ENCODE measurements at places on chromosomes 13 and 19. TPM values are rescaled to one million over a fixed set of nuclear protein-coding genes. Genes with fewer than 3 reads are reported as not detected.

Gene EFNA2
- total RNA-seq: not detected

Gene TMIGD2
- 14.8 TPM for total RNA-seq

Gene IFNL3
- not detected for total RNA-seq

Gene TSKS
- total RNA-seq: 0.50 TPM

Gene STAP2
- 14.6 TPM for total RNA-seq

Gene RASA3
- total RNA-seq: 28.9 TPM

Gene SULT2A1
- not detected for total RNA-seq

Gene LRRC8E
- total RNA-seq: not detected

Gene AMER2
- total RNA-seq: not detected

Gene RUBCNL
- 0.36 TPM for total RNA-seq

DNA sequence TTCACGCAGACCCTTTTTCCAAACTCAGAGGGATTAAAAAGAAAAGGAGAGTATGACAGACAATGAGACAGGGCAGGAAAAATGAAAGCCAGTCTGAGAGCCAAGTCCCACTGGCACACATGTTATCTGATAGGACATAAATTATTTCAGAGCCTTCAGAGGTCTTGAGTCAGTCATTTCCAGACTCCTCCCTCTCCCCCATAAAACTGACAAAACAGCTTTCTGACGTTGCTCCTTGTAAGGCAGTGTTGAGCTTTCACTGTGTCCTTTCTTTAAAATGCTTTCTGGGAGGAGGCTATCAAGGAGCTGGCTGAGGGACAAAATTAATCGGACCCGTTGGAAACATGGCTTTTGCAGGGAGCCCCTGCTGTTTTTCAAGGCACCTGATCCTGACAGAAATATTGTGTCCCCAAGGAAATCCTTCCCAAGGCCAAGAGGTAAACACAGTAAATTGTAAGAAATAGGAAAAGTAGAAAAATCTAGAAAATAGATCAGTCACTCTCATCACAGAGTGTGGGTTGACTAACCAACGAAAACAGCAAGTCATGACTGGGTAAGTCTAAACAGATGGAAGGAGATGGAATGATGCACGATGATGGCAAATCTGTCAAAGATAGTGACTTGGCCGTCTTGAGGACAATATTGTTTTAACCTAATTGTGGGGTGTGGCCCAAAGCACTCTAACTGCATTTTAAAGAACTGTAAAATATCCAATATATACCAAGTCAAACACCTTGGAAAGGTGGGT is 89.7 kb downstream of the DCT start:
- no peak overlapping the region for H3K27ac ChIP-seq
- no peaks in the 10 kb centered on the region for H3K36me3 ChIP-seq
- no peak overlapping the region for H3K4me3 ChIP-seq
- H3K27me3 ChIP-seq: no peaks in the 10 kb centered on the region

GRCh38 chr19:47760632-47760999 is 15.3 kb downstream of the NOP53 start:
- H3K36me3 ChIP-seq: peaks cover 36% of the 10 kb centered on the region
- no peaks in the 10 kb centered on the region for H3K4me1 ChIP-seq
- no peaks in the 10 kb centered on the region for H3K27me3 ChIP-seq
- no peak for DNase-seq

- H3K4me1 ChIP-seq: no peaks in the 10 kb centered on the region
- no peaks in the 10 kb centered on the region for H3K36me3 ChIP-seq
- no peak overlapping the region for H3K27ac ChIP-seq
- no peak for DNase-seq
- H3K4me3 ChIP-seq: no peak overlapping the region
- no peaks in the 10 kb centered on the region for H3K27me3 ChIP-seq
Measured at GRCh38 chr13:53460796-53461195, 432.2 kb downstream of the OLFM4 start.

GRCh38 chr13:50386541-50387050 is 371.4 kb downstream of the KCNRG start:
- no peak overlapping the region for H3K4me3 ChIP-seq
- no peak overlapping the region for H3K27ac ChIP-seq
- peaks cover 1% of the 10 kb centered on the region for H3K27me3 ChIP-seq
- DNase-seq: no peak

DNA sequence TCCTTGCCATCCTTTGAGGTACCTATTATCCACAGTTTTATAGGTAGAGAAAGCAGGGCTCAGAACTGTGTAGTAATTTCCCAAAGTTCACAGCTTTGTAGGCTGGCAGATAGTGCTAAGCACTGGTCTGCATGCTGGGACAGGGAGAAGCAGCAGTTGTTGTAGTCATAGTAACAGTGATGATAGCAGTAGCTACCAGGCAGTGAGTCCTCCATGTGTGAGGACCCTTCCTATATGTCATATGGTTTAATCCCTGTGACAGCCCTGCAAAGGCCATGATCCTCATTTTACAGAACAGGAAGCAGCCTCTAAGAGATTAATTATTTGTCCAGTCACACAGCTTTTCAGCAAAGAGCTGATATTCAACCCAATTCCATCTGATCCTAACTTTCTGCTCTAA is 21.0 kb downstream of the SERP2 start:
- no peak overlapping the region for H3K27ac ChIP-seq
- no peaks in the 10 kb centered on the region for H3K36me3 ChIP-seq
- peaks cover 2% of the 10 kb centered on the region for H3K27me3 ChIP-seq
- H3K4me1 ChIP-seq: peaks cover 2% of the 10 kb centered on the region

GRCh38 chr13:56271686-56272085 is 869.0 kb upstream of the PRR20A start:
- H3K4me1 ChIP-seq: no peaks in the 10 kb centered on the region
- DNase-seq: no peak
- no peaks in the 10 kb centered on the region for H3K36me3 ChIP-seq
- no peaks in the 10 kb centered on the region for H3K27me3 ChIP-seq

DNA sequence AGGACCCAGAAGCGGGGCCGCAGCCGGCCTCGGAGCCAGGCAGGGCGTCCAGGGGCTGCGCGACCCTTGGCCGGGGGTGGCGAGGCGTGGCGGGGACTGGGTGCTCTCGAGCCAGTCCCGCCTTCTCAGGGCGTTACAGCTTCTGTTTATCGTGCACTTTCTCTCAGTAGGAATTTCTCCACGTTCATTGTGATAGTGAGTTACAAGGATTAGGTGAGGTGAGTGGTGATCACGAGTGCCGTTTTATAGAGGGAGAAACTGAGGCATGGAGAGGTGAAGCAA is 600 bp downstream of the AP1M1 start:
- H3K27me3 ChIP-seq: no peaks in the 10 kb centered on the region
- peak overlapping the region; percentile 90 for H3K4me3 ChIP-seq
- peak overlapping the region; percentile 75 for H3K27ac ChIP-seq
- no peak for DNase-seq
- H3K36me3 ChIP-seq: peaks cover 32% of the 10 kb centered on the region

DNA sequence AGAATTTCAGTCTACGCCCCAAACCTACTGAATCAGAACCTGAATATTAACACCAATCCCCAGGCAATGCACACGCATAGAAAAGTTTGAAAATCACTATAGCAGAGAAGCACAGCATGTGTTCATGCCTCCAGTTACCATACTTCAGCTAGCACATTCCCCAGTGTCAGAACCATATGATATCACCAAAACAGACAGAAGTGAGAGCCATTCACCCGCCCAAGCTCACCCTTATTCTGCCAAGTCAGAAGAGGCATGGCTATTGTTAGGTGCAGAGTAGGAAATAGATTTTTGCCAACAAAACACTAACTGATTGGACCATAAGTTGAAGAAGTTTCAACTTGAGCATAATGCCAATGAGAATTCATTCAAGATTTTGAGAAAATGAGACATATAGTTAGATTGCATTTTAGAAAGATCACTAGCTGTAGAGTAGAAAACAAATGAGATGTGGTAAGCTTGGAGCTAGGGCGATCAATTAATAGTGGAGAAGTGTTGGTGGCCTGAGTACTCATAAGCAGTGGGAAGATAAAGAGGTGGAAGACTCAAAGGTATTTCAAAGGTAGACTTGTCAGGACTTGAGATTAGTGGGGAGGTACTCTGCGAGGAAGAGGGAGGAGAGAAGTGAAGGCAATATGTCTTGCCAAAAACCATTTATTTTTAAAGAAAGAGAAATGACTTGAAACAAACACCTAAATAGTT is 492.4 kb downstream of the SUCLA2 start:
- H3K27me3 ChIP-seq: no peaks in the 10 kb centered on the region
- no peaks in the 10 kb centered on the region for H3K4me1 ChIP-seq
- H3K4me3 ChIP-seq: no peak overlapping the region
- H3K27ac ChIP-seq: no peak overlapping the region
- no peaks in the 10 kb centered on the region for H3K36me3 ChIP-seq
- DNase-seq: no peak

DNA sequence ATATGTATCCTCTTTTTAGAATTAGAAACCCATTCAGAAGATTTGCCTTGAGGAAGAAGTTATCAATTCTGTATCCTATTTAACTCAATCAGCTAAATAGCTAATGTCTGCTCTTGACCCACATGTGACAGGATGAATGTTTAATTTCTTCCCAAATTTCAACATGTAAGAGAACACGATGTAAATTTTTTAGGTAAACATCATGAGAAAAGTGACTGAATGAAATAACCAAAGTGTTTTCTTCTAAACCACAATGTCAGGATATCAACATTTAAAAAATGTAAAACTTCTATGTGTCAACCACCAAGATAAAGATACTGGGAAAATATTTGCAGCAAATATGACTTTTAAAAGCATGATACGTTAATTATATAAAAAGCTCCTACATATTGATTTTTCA is 302.4 kb downstream of the DCT start:
- no peak overlapping the region for H3K27ac ChIP-seq
- H3K36me3 ChIP-seq: no peaks in the 10 kb centered on the region
- H3K4me3 ChIP-seq: no peak overlapping the region
- peaks cover 1% of the 10 kb centered on the region for H3K27me3 ChIP-seq

DNA sequence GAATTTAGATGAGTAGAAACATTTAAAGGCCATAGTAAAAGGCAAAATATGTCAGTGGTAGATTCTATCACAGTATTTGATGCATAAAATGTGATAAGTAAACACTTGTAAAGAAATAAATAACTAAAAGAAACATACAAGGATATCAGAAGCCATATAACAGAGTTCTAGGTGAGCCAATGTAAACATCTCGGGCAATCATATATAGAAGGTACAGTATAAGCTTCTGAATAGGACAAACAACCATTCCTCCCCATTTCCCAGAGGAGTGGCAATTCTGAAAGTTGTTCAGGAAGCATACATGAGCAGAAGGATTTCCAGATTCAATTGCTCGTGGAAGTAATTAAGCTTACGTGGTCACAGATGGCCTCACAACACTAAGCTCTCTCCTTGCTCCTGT is 267.3 kb downstream of the LHFPL6 start:
- no peaks in the 10 kb centered on the region for H3K4me1 ChIP-seq
- peaks cover 2% of the 10 kb centered on the region for H3K27me3 ChIP-seq
- no peak for DNase-seq
- no peak overlapping the region for H3K27ac ChIP-seq
- H3K4me3 ChIP-seq: no peak overlapping the region

GRCh38 chr13:41054919-41055619 is 6.2 kb upstream of the WBP4 start:
- H3K27ac ChIP-seq: no peak overlapping the region
- H3K36me3 ChIP-seq: peaks cover 3% of the 10 kb centered on the region
- H3K27me3 ChIP-seq: no peaks in the 10 kb centered on the region
- peak overlapping the region; percentile 6 for H3K4me3 ChIP-seq

GRCh38 chr19:46714444-46715106 is 2.3 kb downstream of the PRKD2 start:
- peaks cover 33% of the 10 kb centered on the region for H3K36me3 ChIP-seq
- DNase-seq: peak; percentile 84
- peak overlapping the region; percentile 86 for H3K4me3 ChIP-seq
- no peaks in the 10 kb centered on the region for H3K27me3 ChIP-seq
- H3K4me1 ChIP-seq: peaks cover 30% of the 10 kb centered on the region

DNA sequence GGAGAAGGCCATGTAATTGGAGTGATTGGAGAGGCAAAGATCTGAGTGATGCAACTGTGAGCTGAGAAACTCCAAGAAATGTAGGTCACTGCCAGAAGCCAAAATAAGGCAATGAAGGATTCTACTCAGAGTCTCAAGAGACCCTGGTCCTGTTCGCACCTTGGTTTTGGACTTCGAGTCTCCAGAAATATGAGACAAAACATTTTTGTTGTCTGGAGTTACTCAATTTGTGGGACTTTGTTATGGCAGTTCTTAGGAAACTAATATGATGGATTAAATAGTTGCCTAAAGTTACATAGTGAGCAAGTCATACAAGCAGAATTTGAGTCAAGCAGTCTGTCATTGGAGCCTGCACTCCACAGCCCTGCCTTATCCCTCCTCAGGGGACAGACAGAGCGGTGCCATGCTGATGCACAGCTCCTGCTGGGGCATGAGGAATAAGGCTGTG is 104.2 kb downstream of the ITGBL1 start:
- H3K4me1 ChIP-seq: no peaks in the 10 kb centered on the region
- H3K36me3 ChIP-seq: no peaks in the 10 kb centered on the region
- DNase-seq: no peak
- H3K27me3 ChIP-seq: peaks cover 13% of the 10 kb centered on the region

DNA sequence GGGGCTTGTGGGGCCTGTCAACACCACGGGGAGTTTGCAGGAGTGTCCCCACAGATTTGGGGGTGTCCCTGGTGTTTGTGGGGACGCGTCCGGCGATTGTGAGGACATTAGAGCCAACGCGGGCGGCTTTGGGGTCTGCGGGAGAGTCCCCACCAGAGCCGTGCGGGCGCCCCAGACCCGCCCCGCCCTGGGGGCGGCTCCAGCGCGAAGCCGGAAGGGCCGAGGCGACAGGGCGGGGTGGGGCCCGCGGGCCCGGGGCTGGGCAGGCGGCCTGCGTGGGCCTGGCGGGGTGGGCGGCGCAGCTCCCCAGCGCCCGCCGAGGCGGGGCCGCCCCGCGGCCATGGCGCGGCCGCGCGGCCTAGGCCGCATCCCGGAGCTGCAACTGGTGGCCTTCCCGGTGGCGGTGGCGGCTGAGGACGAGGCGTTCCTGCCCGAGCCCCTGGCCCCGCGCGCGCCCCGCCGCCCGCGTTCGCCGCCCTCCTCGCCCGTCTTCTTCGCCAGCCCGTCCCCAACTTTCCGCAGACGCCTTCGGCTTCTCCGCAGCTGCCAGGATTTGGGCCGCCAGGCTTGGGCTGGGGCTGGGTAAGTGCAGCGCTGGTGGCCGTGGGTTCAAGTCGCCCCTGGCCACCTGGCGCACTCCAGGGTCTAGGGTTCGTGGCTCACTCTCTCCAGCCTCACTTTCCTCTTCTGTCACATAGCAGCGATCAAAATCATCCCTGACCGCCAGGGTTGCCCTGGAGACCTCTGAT is 10.3 kb downstream of the PDE4A start:
- peaks cover 67% of the 10 kb centered on the region for H3K4me1 ChIP-seq
- peak overlapping the region; percentile 70 for H3K4me3 ChIP-seq
- H3K27me3 ChIP-seq: peaks cover 30% of the 10 kb centered on the region
- DNase-seq: no peak

GRCh38 chr13:37011788-37012187 is 11.2 kb downstream of the EXOSC8 start:
- DNase-seq: no peak
- H3K27ac ChIP-seq: peak overlapping the region; percentile 72
- peaks cover 60% of the 10 kb centered on the region for H3K36me3 ChIP-seq
- H3K4me1 ChIP-seq: peaks cover 11% of the 10 kb centered on the region
- no peaks in the 10 kb centered on the region for H3K27me3 ChIP-seq
- no peak overlapping the region for H3K4me3 ChIP-seq

Measured in activated CD8-positive, alpha-beta T cell treated with anti-CD3 and anti-CD28 coated beads for 36 hours (primary cell).